ENCODE measurements at places on chromosomes 13 and 19.

GRCh38 chr19:46998445-46999125 is 21.1 kb upstream of the NPAS1 start:
- no peak for DNase-seq

GRCh38 chr13:103188713-103189326 is 122.6 kb upstream of the SLC10A2 start:
- no peak for DNase-seq

DNA sequence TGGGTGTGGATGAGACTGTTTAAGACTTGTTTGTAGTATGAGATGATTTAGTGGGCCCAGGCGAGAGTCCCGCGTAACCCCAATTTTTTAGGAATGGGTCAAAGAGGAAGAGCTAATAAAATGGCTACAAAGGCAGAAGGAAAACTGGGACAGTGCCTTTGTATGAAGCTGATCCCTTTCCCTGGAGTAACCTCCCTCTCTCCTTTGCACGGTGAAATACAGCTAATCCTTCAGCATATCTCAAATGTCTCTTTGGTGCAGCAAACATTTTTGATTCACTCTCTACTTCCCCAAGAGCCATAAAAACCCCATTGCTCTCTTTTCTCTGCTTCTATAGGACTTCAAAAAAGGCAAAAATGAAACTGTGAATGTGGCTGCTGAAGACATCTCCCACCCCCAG is 473.8 kb downstream of the KLF5 start:
- no peak for DNase-seq

DNA sequence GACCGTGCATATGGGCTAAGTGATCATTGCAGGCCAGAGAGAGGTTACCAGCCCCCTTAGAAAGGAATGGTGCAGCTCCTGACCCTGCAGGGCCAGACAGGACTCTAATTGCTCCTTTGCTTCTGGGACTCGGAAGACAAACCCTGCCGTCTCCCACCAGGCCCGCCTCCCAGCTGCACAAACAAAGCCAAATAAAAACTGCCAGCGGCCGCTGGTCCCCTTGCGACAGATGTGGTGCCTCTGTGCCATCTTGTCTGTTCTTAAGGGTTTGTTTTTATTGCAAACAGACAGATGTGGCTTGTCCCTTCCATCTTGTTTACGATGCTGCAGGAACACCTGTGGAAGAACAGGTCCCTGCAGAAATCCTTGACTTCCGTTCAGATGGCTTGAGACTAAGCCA is 434.4 kb upstream of the TSHZ3 start:
- DNase-seq = no peak

Data from activated CD4-positive, alpha-beta memory T cell treated with anti-CD3 and anti-CD28 coated beads for 36 hours (primary cell).